ENCODE measurements at places on chromosomes 2 and 18.

GRCh38 chr2:96856776-96857666 lies 795 bp downstream of the ANKRD39 start:
- DNase-seq: no peak

DNA sequence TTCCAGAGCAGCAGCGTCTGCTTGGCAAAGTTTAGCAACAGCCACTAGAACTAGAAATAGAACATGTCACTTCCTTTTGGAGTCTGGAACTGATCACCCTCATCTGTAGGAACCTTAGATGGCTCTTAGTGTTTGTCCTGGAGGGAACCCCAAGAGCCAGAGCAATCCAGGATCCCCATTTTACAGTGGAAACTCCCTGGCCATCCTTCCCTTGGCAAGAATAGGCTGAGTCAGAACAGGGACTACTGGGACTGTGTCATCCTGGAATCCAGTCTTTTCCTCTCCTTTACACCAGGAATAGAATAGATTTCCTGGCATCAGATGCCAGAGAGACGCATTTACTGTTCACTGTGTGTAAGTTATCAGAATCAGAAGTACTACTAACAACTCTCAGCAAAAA lies 33.2 kb upstream of the GRHL1 start:
- no peak for DNase-seq

DNA sequence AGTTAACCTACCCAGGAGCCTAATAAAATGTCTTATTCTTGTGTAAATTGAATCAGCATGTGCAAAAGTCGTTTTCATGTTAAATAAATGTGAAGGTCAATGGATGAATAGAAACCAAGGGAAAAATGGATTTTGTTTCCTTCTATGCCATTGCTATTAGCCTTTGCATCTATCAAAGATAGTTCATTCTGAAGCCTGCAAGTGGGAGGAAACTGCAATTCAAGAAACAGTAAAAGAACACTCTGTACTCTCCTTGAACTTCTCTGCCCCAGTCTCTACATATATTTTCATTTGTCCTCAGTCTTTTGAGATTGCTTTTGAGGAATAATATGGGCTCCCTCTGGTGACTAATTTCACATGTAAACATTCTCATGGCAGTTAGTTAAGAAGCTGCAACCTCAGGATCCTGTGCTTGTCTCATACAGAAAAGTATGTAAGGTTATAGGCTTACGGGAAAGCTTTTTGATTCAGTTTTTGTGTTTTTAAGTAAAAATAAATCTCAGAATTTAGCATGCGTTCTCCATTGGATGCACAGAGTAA lies 1590.0 kb upstream of the LRRTM1 start:
- DNase-seq: no peak

DNA sequence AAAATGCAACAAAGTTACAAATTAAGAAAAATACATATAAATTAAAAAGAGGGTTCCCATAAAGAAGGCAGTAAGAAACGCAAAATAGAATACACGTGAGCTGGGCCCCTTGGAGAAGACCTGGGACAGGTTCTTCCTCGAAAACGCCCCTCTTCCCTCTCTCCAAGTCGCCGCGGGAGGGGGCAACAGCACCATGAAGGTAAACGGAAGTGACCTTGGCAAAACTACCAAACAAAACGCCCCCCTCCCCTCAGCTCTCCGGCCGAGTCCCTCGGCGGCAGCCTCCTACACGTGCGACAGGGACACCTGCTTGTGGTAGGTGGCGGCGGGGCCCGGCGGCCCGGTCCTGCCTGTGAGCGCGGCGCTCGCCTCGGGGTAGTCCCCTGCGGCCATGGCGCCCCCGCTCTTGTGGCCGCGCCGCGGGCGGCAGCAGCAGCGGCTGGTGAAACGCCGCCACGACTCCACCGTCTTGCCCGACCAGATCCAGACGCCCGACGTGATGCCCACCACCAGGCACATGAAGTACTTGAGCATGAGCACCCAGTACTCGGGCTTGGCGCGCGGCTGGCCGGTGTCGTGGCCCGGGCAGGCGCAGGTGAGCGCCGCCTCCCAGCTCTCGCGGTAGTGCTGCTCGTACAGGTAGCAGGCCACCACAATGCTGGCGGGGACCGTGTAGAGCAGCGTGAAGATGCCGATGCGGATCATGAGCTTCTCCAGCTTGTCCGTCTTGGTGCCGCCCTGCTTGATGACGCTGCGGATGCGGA lies 2.8 kb downstream of the FZD5 start:
- no peak for DNase-seq

DNA sequence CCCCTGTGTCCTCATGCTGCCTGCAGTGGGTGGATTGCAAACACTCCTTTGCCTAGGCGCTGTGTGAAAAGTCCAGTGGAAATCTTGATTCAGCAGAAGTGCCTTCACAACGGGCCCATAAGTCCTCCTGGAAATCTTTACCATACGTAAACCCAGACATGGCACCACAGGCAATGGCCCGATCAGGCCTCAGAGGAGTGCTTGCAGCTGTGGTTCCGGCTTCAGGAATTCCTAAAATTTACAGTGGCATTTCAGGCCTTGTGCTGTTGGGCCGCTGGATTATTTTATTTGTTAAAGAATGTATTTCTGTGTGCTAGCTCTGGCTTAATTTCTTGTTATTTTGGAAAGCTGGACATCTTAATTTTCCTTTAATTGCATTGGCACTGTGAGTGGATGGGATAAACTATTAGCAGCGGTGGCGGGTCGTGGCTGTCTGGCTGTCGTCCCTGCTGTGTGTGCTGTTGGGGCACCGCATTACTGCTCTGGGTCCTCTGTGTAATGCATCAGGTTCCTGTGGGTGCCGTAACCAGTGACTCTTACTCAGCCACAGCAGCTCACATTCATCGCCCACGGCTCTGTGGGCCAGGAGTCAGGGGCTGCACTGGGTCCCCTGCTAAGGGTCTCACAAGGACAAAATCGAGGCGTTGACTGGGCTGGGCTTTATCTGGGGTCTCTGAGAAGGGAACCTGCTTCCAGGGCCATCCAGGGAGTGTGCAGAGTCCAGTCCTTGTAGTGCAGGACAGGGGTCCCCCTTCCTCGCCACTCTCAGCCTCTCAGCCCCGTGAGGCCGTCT lies 73.1 kb downstream of the RTP5 start:
- DNase-seq: no peak

GRCh38 chr2:216285701-216286100 lies 86.6 kb downstream of the MARCHF4 start:
- DNase-seq: no peak

- DNase-seq: no peak
These were observed 99.9 kb downstream of the GALNT14 start for GRCh38 chr2:31038385-31038784.

All from activated CD8-positive, alpha-beta memory T cell treated with anti-CD3 and anti-CD28 coated beads for 24 hours (primary cell).